ENCODE measurements at places on chromosomes 3 and 15. TPM values are rescaled to one million over a fixed set of nuclear protein-coding genes. Genes with fewer than 3 reads are reported as not detected.

Gene STAC
- polyA plus RNA-seq = 13.9 TPM

- no peak for DNase-seq
Observed at GRCh38 chr3:129961141-129961541, 13.4 kb upstream of the TRH start.

DNA sequence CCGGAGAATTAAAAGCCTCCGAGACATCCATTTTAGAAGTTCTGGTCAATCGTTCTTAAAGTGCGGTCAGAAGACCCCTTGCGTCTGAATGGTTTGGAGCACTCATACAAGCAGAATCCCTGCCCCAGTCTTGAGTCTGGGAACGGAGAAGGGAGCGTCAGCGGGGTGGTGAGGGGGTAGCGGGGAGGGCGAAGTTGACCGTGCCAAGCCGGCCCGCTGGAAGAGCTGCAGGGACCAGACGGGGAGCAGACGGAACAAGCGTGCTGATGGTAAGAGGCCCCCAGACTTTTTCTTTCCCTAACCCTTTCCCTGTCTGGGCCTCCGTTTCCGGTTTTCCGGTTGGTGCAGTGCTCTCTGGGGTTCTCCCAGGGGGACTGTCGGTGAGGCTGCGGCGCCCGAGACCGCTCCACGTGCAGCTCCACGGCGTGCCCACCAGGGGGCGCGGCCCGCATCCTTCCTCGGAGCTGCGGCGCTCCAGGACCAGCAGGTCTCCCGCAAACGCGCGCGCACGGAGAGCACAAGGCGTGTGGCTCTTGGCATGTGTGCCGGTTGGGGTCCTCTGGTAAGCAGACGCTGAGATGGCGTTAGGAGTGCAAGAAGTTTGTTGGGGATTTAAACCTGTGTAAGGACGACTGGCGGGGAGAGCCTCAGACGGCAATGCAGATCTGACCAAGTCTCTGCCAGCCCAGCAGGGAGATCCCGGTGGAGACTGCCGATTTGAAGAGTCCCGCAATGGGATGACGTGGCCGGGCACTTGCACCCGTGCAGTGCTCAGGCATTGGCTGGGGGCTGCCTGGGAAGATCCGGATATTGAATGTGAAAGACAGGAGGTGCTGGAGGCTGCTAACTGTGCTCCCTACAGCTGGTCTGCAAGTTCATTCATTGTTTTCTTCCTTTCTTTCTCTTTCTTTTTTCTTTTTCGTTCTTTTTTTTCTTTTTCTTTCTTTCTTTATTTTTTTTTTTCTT is 19.2 kb upstream of the CORO2B start:
- DNase-seq = peak; percentile 94

- DNase-seq = no peak
Observed at GRCh38 chr15:51366920-51367319, 25.5 kb downstream of the GLDN start.

DNA sequence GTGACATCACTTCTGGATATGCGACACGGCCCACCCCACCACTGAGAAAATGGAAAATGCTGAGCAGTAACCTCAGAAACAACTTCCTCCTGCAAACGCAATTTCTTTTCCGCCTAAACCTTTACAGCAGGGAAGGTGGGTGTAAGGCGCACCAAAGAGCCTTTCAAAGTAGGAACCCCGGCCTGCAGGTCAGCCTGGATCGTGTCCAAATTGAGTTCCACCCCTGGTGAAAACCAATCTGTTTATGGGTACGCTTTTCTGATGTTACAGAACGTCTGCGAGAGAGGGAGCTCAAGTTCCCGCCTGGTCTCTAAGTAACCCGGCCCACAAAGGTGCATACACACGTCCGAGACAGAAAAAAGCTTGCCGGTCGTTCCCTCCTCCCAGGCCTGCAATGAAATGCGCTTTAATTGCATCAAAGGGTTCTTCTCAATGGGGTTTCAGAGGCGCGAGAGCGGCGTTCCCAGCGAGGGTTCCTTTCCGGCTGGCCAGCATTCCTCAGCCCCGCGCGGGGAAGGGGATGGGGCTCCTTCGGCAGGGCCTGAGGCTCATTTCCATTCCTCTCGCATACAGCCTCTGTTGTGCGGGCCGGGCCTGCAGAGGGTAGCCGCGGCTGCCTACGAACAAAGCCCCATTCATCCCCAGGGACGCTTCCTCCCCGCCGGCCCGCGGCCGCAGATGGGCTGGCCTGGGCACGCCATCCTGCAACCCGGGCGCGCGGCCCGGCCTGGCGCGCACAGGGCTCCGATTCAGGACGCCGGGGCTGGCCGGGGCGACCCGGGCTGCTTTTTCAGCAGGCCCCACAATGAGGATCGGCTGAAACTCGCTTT is 138.1 kb downstream of the TMCO5A start:
- DNase-seq = peak; percentile 92

GRCh38 chr3:104137116-104137515 is 1229.6 kb upstream of the ALCAM start:
- no peak for DNase-seq

- DNase-seq = no peak
Observed at GRCh38 chr15:58264053-58264971, 126.1 kb downstream of the AQP9 start.

Gene MYL3
- polyA plus RNA-seq = 4.8 TPM

DNA sequence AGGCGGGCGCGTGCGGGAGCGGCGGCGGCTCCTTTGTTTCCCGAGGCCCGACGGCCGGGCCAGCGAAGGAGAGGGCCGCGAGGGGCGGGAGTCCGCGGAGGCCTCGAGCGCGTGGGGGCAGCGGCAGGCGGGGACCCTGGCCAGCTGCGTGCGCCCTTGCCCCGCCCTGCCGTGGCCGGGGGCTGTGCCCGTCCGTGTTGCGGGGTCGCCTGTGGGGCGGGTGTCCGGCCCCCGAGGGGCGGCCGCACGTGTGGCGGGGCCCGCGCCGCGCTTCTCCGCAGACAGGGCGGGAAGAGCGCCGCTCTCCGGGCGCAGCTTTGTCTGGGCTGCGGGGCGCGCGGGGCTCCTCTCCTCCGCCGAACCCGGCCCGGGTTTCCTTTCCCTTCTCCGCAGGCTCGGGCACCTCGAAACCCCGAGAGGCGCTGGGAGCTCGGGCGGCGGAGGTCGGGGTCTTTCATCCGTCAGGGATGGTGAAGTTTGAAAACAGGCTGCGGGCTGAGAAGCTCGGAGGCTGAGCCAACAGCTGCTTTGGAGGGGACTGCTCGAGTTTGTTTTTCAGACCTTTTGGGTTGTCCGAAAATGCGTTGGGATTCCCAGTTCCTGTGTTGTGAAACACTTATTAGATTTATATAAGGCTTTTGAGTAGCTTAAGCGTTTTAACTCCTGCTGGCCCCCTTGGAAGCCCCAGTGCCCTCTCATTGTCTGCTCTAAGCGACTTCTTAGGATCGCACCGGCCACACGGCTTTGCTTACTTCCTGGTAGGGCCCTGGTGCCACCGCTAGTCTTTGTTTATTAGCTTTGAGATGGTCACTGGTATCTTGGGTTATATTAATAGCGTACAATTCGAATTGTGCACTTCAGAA is 817 bp downstream of the USP3 start:
- DNase-seq = peak; percentile 77

- DNase-seq = no peak
Observed at GRCh38 chr3:5013021-5013906, 34.0 kb downstream of the BHLHE40 start.

GRCh38 chr3:36201546-36201945 is 178.8 kb upstream of the STAC start:
- no peak for DNase-seq

DNA sequence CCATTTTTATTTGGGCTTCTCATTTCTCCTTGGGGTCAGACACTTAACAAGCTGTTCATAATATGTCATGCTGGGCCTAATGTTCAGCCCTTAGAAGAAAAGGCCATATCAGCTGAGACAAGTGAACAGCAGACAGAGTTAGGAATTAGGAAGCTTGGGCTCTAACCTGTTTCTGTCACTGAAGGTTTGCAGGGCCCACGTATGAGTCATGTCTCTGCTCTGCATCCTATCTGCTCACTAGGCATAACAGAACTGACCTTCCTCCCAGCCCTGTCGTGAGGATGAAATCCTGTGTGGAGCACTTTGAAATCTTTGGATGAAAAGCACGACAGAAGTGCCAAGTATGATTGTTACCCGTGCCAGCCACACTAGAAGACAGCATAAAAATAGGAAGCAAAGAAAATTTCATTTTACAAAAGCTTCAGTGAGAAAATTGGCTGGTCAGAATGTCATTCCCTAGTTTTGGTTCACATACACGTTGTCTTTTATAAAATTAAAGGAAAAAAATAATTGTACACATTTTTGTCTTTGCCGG is 26.5 kb upstream of the CD47 start:
- peak; percentile 21 for DNase-seq

GRCh38 chr3:161275919-161276318 is 54.8 kb downstream of the NMD3 start:
- no peak for DNase-seq

GRCh38 chr3:161631536-161631935 is 134.9 kb downstream of the OTOL1 start:
- peak; percentile 36 for DNase-seq

GRCh38 chr3:195151866-195152541 is 119.0 kb downstream of the XXYLT1 start:
- no peak for DNase-seq

GRCh38 chr3:133505813-133506212 is 67.7 kb upstream of the CDV3 start:
- DNase-seq = no peak

- peak; percentile 57 for DNase-seq
Observed at GRCh38 chr3:170222647-170223541, 670 bp downstream of the PRKCI start.

- DNase-seq = peak; percentile 21
Observed at GRCh38 chr3:56488812-56489600, 20.7 kb upstream of the ERC2 start.

DNA sequence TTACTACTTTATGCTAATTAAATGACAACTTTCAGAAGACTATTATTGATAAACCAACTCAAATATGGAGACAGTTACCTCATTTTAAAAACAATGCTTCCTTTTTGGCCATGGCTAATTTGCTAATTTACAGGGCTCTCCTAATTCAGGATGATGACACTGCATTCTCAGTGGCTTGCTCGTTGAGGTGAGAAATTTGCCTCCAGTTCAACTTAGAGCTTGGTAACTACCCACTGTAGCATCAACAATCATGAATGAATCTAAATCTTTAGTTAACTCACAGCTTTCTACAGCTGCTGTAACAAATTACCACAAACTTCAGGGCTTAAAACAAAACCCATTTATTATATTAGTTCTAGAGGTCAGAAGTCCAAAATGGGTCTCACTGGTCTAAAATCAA is 14.0 kb downstream of the PBRM1 start:
- no peak for DNase-seq

DNA sequence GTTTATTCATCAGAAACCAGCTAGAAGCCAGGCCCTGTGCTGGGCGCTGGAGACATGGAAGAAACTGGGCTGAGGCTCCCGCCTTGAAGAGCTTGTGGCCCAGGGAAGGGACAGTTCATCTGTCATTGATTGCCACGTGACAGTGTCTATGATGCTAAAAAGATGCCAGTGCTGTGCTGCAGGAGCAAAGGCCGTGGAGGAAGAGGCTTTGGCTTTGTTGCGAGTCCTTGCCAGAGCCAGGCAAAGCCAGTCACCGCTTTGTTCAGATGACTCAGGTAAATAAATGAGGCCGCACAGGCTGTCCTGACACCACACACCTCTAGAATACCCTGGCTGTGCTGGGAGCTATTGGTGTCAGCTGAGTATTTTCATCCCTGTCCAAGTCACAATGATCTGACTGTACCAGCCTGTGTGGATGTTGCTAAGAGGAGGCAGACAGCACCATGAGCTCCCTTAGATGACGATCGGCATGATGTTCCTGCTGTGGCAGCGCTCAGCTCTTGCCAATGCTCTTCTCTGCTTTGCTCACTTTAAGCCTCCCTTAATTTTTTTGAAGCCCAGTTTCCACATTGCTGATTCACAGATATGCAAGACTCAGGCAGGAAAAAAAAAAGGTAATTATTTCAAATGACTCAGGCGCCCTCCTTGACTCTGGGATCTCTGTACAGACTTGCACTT is 77.5 kb downstream of the CCNL1 start:
- no peak for DNase-seq

DNA sequence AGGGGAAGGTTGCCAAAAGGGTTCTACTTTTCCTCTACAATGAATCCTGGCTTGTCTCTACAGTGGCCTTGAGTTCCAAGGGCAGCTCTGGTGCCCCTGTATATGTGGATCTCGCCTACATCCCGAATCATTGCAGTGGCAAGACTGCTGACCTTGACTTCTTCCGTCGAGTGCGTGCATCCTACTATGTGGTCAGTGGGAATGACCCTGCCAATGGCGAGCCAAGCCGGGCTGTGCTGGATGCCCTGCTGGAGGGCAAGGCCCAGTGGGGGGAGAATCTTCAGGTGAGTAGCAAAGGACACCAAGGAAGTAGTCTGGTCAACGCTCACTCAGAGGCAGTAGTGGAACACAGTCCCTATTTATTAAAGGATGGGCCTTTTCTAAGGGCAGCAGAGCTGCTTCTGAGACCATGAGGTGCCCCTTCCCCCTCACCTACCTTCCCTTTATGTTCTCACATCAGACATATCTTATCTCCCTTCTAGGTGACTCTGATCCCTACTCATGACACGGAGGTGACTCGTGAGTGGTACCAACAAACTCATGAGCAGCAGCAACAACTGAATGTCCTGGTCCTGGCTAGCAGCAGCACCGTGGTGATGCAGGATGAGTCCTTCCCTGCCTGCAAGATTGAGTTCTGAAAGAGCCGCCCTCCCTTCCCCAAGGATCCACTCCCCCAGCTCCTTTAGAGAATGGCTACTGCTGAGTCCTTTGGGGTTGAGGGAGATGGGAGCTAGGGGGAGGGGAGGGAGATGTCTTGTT is 12.4 kb downstream of the MAP1A start:
- no peak for DNase-seq

DNA sequence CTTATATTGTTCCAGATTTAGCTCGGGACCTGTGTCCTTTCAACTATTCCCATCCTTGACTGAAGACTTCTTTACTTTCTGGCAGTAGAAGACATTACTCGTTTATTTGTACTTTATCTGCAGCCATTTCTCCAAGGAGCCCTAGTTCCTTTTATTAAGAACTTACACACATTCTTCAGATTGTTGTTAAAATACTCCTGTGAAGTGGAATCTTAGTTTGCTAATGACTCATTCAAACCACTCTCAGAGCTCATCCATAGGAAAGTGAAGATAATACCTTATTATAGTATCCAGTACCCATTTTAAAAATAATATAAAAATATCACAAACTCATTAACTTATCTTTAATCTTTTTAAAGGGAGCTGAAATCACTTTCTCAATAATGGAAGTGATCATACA is 63.5 kb downstream of the C3orf70 start:
- DNase-seq = no peak

Gene GOLGA8J
- not detected for polyA plus RNA-seq

Gene NAA50
- 47.5 TPM for polyA plus RNA-seq

Gene FBXL22
- polyA plus RNA-seq = 1.5 TPM

- DNase-seq = no peak
Observed at GRCh38 chr3:131427226-131427625, 45.7 kb downstream of the NUDT16 start.

GRCh38 chr15:89244574-89244903 is 760 bp downstream of the FANCI start:
- no peak for DNase-seq

- no peak for DNase-seq
Observed at GRCh38 chr15:68051109-68051508, 3.0 kb upstream of the PIAS1 start.

Gene MAGI1
- 6.5 TPM for polyA plus RNA-seq
